ENCODE measurements at places on chromosomes 2 and 18.

DNA sequence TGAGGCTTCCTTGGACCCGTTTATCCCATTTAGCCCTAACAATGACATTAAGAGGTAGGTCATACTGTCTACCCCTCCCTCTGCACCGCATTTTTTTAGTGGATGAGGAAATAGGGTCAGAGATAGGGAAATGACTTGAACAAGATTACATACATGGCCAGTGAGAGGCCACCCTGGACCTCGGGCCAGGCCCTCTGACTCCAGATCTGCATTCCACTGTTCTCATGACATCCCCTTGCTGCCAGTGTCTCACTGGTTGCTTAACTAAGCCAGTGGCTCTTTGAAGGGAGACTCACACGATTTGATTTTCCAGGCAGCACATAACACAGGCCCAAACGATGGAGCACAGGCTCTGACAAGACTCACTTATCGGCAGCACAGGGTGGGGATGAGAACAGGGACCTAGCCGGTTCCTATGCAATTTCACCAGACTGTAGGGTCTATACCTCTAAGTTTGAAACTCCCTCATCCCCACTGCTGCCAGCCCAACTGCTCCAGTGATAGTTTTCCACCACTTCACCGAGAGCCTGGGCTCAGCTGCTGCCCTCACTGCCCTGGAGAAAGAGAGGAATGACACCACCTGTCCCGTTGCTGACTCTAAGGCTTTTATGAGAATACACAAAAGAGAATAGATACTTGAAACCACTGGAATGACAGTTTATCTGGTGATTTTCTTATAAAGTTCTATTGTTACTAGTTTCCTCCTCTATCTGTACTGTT lies 82.5 kb downstream of the TMEM247 start:
- no peak for DNase-seq

- no peak for DNase-seq
Observed at GRCh38 chr18:37484983-37485834, 80.4 kb downstream of the CELF4 start.

GRCh38 chr2:30763151-30763660 lies 44.0 kb downstream of the CAPN13 start:
- DNase-seq: no peak

- no peak for DNase-seq
Observed at GRCh38 chr2:178830451-178830850, 23.2 kb upstream of the TTN start.

- DNase-seq: no peak
Observed at GRCh38 chr2:105144941-105145300, 96.6 kb upstream of the GPR45 start.

GRCh38 chr2:190415794-190416775 lies 7.9 kb downstream of the MFSD6 start:
- no peak for DNase-seq

GRCh38 chr2:225558399-225559071 lies 159.0 kb downstream of the NYAP2 start:
- DNase-seq: no peak

GRCh38 chr2:179036353-179036905 lies 13.5 kb downstream of the CCDC141 start:
- DNase-seq: no peak

DNA sequence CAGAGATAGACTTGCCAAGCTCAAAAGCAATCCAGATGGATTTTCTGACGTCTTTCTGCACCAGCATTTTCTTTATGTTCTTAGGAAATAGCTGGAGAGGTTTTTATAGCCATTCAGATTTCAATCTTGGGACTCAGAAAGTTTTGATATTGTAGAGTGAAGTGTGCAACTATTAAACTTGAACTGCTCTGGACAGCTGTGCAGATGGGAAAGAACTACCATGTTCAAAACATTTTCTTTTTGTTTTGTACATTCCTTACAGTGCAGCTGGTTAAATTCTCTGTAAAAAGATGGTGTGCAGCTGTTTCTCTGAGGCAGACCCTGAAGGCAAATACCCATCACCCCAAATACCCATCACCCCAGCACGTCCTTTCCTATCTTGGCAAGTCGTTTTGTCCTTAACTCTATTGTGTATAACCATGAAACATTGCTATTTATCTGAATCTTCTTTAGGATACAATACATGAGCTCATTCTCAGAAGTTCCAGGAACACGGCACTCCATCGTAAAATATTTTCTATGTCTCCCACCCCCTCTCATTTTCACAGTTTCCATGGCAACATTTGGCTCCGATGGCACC lies 38.8 kb downstream of the AQP4 start:
- no peak for DNase-seq

DNA sequence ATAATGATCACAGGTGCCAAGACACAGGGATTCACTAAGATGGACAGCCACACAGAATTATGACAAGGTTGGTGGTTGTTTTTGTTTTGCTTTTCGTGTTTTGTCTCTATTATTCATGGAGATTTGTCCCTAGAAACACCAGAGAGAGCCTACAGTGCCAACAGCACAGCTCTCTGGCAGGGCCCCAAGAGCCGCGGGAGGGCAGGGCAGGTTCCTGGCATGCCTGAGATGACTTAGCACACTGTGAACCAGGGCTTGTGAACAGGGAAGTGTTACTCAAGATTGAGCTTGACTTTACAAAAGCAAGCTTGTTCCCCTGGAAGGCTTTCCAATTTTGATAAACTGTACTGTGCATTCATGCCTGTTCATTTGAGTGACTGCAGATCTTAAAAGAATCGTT lies 437.4 kb upstream of the SALL3 start:
- no peak for DNase-seq

DNA sequence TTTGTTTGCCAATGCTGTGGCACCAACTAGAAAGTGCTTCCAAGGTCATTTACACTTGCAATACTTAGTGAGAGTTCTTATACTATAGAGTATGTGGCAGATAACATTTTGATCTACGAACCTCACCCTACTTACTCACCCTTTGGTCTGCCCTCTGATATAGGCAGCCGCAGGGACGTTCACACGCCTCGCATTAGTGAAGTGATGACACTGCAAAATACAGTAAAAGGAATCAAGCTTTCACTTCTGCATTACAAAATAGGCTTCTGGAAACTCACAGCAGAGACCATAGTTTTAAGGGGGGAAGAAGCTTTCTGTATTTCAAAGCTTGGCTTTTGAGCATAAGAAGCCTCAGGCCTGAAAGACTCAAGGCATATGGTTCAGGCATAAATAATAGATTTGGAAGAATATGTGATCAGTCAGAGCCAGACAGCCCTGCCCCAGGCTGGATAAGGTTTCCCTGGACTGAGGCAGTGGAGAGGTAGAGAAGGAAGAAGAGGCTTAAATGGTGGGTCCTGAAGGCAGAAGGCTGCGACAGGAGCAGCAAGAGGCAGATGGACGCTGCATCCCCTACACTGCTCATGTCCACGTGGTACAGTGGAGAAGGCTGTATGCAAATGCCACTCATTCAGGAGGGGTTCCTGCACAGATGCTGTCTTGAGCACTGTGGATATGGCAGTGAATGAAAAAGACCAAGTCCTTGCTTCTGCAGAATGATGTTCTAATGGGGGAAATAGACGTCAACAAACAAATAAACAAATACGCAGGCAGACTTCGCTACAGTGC lies 63.1 kb downstream of the FECH start:
- no peak for DNase-seq

GRCh38 chr2:151786483-151786882 lies 41.7 kb downstream of the ARL5A start:
- no peak for DNase-seq

GRCh38 chr2:40240070-40240469 lies 211.8 kb downstream of the SLC8A1 start:
- no peak for DNase-seq
